ENCODE measurements at places on chromosomes 1 and 21.

GRCh38 chr1:47853852-47854251 is 143.3 kb downstream of the TRABD2B start:
- no peak for DNase-seq

DNA sequence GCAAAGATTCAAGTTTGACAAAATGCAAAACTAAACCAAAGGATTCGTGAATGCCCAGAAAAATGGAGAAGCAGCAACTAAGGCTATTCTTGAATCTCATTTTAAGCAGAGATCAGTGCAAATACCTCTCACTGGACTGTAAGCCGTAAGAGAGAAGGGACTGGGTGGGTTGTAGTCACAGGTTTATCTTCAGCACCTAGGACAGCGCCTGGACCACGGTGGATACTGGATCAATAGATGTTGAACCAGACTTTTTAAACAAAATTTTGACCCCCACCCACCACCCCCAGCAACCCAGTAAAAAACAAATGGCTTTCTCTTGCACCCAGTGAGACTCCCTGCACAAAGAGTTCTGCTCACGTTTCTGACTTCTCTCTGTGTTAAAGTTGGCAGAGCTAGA is 347.1 kb downstream of the AJAP1 start:
- no peak for DNase-seq

DNA sequence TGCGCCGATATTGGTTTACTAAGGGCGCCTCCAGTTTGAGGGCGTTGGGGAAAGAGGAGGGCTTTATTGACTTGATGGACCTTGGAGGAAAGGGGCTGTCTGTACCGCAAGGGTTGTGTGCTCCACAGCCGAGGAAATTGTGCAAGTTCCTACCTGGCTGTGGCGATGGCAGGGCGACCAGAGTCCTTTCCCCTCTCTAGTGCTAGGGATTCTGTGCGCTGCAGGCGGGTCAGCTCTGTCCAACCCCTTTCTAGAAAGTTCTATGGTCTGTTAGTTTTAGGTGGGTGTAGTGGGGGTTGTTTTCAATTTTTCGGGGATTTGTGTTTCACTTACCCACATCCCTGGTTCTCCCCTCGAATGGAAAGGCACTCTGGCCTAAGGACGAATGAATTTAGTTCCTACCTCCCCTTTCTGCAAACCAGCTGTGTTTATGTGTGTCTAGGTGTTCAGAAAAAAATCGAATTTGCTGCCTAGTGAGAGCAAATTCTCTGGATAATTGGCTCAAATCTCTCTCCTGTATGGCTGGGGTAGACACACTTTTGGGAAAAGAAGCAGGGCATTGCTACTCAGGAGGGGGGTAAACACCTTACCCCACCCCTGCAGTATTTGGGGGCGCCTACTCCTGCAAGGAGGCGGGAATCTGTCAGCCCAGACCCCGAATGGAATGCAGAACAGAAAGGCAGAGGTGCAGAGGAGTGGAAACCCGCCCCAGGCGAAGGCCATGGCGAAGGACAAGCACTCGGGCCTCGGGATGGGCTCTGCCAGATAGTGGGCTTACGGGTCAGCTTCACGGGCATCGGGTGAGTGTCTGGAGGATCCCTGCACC is 2.0 kb downstream of the DMBX1 start:
- no peak for DNase-seq

DNA sequence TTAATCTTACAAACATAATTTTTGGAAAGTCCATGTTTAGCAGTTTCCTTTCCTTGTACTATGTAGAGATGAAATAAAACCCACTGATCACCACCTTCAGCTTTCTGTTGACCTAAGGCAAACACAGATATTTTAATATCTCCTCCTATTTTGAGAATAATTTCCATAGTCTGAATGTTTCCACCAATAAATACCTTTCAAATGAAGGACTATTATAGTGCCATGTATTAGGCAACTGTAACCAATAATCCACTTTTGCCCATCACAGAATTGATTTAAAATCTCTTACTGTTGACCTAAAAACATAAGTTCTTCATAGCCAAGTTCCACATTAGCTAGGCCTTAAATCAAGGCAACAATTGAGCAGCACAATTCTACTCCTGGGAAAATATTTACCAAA is 1.8 kb downstream of the CDC42BPA start:
- no peak for DNase-seq

DNA sequence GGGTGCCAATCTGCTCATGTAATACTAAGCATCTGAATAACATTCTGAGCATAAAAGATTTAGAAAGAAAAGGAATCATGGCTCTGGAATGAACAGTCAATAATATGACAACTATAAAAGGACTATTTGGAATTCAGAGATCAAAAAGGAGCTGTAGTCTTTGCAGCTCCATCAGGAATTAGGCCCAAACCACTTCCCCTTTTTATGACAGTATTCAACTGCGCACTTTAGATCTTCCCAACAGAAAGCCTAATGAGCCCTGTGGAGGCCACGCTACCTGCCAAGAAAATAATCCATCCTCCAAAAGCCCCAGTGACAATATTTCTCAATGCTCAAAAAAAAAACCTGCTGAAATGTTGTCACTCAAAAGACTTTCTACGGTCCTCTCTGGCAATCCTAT is 163.2 kb downstream of the SNX7 start:
- DNase-seq: no peak

- no peak for DNase-seq
These were observed 43.6 kb upstream of the TMEM61 start for GRCh38 chr1:54936791-54937190.

DNA sequence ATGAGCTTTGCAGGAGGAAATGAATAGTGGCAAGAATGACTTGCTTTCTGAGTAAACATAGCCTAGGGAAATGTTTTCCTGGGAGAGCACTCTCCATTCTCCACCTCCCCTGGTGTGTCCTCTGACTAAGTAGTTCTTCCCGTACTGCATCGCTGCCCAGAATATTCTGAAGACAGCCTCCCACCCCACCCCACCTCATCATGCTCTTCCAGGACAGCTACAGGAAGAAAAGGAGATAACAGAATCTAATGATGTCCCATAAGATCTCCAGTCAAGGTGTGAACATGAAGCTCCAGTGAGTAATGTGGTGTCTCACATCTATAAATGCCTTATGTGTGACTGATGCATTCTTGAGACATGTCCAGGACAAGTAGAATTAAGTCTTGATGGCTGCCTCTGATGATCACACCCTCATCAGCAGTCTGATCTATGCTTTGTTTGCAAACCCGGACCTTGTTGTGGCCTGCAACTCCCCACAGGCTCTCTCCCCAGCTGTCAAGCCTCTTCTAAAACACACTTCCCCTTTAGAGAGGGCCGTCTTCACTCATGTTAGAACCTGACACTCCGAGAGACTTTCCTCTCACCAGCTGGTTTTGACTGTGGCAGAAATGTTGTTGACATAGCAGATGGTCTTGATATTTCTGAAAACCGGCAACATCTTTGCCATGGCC is 183.0 kb downstream of the CYYR1 start:
- DNase-seq: peak; percentile 65

- no peak for DNase-seq
These were observed 144.5 kb downstream of the TTLL7 start for GRCh38 chr1:83854456-83854855.

GRCh38 chr1:90710579-90711536 is 6.2 kb downstream of the BARHL2 start:
- DNase-seq: no peak

GRCh38 chr1:95086949-95087533 is 14.3 kb upstream of the ALG14 start:
- peak; percentile 70 for DNase-seq

- no peak for DNase-seq
These were observed 48.0 kb downstream of the H3-3A start for GRCh38 chr1:226110249-226111097.

- no peak for DNase-seq
These were observed 252.2 kb downstream of the FAF1 start for GRCh38 chr1:50707824-50708223.

DNA sequence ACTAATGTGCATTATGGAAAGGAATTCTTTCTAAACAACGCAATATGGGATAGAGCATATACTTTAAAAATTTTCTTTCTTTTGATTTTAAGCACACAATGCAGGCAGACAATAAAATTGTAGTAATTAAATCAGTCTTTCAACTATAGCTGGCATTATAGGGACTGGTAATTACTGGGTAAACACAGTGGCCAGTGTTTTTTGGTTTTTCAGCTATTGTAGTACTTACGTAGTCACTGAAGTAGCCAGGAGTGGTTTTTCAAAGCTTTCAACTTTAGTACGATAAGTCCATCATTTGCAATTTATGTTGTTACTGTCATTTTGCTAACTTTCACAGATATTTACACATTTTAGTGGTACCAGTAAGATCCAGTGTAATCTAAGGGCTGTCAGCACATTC is 50.6 kb downstream of the RAB3GAP2 start:
- no peak for DNase-seq

GRCh38 chr1:3590951-3591865 is 20.1 kb downstream of the MEGF6 start:
- no peak for DNase-seq

DNA sequence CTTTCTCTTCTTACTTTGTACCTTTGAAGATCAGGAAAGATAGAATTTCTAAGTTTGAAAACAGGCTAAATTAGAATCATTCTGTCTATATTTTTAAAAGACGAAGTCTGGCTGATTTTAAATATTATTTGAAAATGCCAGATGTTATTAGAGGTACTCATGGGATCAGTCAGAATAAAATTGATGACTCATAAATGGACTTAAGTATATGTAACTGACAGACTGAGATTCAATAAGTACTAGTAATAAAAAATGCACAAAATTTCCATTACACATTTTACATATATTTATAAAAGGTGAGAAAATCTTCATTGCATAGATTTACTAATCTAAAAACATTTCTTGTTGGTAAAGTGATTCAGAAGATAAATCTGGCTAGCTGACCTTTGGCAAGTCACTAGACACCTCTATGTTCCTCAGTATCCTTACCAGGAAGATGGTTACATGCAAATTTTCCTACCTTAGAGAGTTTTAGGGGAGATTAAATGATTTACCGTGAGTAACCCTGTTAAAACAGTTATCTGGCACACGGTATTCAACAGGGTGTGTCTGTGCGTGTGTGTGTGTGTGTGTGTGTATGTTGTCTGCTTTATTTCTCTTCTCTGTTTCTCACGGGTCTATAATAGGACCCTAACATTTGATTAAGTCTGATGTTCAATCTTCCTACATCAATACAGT is 189.0 kb downstream of the RUNX1 start:
- DNase-seq: no peak

DNA sequence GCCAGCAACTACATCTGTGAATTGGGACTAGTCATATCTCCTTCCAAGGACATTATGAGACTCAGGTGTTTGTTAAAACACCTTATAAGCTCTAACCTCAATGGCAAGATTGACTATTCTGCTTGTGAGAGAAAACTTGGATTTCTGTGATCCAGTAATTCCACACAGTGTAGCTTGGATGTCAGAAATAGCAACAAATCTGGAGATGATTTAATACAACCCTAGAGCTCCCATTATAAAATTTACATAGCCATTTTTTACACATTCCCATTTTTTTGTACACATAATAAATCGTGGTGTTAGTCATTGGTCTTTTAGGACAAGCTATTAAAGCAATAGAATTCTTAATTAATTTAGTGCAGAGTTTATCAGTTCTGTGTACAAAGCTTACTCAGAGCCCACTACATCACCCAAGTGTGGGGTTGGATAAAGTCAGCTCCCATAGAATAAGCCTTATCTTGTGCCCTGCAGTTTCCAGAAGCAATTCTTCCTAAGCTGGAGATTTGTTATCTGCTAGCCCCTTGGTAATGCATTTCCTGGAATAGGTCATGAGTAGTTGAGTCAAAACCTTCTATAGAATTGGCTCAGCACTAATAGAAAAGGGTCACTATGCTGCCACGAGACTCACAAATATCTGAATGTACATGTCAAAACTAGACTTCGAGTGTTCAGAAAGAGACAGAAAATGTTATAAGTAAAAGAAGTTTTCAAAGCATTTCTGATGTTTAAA is 434.0 kb upstream of the RUNX1 start:
- no peak for DNase-seq

GRCh38 chr1:232037774-232038388 is 411.3 kb downstream of the DISC1 start:
- DNase-seq: no peak

- DNase-seq: no peak
These were observed 41.3 kb upstream of the RAB3GAP2 start for GRCh38 chr1:220313576-220313975.
